NCI-H524 (cell line): ENCODE measurements at places on chromosomes 12 and 14.

- DNase-seq: no peak
Observed at GRCh38 chr12:77433799-77434198, 368.4 kb upstream of the E2F7 start.

- DNase-seq: peak; percentile 21
Observed at GRCh38 chr12:122860040-122860853, 25.0 kb downstream of the HIP1R start.

- DNase-seq: no peak
Observed at GRCh38 chr12:132452596-132453350, 37.2 kb upstream of the FBRSL1 start.

DNA sequence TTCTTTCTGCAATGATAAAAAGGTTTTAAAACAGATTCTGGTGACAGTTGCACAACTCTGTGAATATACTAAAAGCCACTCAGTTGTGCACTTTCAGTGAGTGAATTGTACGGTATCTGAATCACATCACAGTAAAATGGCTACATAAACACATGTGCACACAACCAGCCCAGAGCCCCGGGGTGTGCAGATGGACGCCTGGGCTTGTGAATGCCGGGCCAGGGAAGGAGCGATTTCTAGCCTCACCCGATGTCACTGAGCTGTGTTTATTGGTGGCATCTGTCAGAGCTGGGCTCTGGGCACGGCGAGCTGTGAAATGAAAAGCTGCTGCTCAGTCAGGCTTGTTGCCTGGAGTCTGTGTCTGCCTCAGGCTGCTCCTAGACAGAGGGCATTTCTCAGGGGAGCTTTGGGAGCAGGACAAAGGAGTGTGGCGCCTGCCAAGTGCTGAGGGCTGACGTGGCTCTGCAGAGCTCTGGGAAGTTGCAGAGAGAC, 25.9 kb downstream of the RHOF start:
- DNase-seq: peak; percentile 90

DNA sequence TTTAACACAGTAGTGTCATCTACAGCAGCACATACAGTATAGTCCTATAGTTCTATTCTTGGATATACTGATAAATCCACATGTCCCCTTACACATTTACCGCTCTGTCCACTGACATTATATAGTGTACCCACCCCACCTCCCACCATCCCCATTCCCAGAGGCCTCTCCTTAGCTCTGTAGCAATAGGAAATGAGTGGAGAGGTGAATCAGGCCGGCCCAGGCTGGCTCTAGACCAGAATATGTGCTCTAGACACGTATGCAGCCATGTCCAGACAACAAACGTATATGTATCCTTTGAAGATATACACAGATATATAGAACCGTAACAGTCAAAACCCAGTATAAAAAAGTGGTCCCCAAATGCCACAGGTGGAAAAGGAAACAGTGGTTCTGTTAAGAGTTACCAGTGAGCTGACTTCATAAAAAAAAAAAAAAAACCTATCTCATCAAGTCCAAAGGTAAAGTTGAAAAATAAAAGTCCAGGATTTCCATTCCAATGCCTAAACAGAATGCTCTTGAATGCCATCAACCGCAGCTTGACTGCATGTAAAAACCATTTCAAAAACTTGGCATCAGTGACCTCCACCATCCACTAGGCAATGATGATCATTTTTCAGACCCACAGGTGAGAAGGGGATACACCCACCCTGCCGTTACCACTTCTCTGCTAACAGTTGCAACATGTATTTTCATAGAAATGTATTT, 16.7 kb downstream of the EGLN3 start:
- DNase-seq: no peak

- DNase-seq: peak; percentile 60
Observed at GRCh38 chr12:93734784-93735183, 57.6 kb downstream of the CRADD start.

GRCh38 chr12:27951898-27952297, 20.6 kb downstream of the PTHLH start:
- DNase-seq: no peak

- no peak for DNase-seq
Observed at GRCh38 chr14:104249089-104249488, 110.7 kb downstream of the KIF26A start.

- DNase-seq: no peak
Observed at GRCh38 chr14:90291699-90292098, 35.3 kb downstream of the PSMC1 start.

GRCh38 chr12:67469666-67470065, 178.9 kb upstream of the DYRK2 start:
- no peak for DNase-seq
